ENCODE measurements at places on chromosomes 16 and 17. TPM values are rescaled to one million over a fixed set of nuclear protein-coding genes. Genes with fewer than 3 reads are reported as not detected.

DNA sequence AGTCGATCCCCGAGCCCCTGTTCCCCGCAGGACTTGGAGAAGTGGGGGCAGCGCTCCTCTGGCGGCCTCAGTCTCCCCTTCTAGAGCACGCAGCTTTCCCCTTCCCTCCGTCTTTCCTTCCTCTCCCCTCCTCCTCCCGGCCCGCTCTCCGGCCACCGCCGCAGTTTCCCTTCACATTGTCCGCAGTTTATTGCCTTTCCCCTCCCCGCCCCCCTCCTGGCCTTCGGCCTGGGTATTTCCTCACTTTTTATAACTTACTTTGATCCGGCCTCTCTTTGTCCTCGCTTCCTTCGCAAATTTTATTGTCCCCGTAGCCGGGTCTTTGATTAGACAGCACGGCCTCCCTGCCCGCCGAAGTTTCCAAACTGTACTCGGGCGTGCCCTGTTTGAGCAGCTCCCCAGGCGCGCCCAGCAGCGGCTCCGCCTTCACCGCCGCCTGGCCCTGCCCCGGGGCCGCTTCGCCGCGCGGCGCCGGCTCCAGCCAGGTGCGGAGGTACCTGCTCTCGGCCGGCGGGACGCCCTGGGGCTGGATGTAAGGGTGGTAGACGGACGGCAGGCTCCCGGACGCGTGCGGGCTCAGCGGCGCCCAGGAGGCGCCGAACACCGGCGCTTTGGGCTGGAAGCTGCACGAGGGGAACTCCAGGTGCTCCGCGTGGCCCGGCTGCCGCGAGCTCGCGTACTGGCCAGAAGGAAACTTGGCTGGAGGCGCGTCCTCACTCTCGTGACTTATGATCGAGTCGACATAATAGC lies 488 bp downstream of the HOXB9 start:
- DNase-seq: peak; percentile 63

The DRC7 gene
- 3.2 TPM for total RNA-seq

- no peak for DNase-seq
Observed at GRCh38 chr17:38338053-38338452, 5.7 kb downstream of the GPR179 start.

DNA sequence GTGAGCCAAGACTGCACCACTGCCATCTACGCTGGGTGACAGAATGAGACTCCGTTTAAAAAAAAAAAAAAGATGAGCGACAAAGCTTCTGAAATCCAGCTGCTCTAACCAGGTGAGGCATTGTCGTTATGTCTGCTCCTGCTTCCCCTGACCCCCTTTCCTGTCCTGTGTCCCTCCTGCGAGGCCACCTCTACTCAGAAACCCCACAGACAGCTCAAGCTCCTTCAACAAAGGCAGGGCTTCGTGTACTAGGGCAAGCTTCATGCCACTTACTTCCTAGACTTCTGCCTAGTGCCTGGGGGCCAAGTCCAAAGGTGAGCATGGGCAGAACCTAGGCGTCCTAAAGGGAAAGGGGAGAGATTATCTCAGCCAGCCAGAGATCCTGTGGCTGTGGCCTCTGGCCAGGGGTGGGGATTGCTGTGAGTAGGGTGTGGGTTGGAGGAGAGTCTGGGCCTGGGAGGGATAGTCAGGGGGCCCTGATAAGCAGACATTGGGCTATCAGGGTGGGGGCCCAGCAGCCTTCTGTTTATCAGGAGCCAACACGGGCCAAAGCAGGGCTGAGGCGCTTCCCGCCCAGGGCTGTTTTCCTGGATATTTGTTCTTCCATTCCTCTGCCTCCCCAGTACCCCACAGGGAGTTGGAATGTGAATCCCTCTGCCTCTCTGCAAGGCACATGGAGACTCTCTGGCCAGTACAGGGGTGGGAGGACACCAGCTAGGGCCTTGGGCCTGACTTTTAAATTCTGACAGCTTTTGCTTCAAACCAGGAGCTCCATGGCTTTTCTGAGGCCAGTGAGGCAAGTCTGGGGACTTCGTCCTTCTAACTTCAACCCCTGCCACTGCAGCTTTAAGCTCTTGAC lies 10.4 kb downstream of the ERAL1 start:
- no peak for DNase-seq

The GPRC5B gene
- 53.1 TPM for total RNA-seq

- DNase-seq: peak; percentile 73
Observed at GRCh38 chr17:45127548-45128300, 4.6 kb downstream of the PLCD3 start.

GRCh38 chr17:33038740-33039139 lies 47.1 kb downstream of the SPACA3 start:
- DNase-seq: peak; percentile 76

The TBX6 gene
- 1.6 TPM for total RNA-seq
